ENCODE measurements at places on chromosomes 13 and 19.

DNA sequence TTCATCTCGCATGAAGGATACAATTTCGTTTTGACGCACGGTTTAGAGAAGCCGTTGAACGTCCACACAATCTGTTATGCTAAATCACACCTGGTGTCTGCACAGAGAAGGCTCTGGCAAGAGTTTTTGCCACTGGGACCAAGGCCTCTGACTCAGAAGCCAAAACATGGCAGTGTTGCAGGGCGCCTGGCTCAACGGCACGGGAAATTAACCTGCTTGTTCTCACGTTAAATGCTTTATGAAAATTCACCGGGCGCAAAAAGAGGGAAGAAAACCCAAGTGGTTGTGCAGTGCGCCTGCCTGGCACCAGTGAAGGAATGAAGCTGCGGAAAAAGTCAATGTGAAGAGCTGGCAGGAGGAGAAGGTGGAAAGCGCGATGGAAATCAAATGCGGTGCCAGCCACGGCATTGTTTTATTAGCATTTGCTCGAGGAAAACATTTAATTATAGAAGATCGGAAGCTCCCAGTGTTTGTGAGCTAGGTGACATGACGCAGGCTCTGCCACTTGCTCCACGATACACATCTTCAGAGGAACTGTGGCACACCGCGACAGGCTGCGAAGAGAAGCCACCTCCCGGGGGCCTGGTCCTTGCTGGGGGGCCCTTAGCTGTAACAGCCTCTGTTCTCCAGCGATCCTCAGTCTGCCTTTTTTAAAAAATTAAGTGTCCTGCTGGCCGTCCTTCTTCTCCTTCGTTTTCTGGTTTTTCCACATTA is 126.2 kb downstream of the ZIC5 start:
- no peak for DNase-seq

DNA sequence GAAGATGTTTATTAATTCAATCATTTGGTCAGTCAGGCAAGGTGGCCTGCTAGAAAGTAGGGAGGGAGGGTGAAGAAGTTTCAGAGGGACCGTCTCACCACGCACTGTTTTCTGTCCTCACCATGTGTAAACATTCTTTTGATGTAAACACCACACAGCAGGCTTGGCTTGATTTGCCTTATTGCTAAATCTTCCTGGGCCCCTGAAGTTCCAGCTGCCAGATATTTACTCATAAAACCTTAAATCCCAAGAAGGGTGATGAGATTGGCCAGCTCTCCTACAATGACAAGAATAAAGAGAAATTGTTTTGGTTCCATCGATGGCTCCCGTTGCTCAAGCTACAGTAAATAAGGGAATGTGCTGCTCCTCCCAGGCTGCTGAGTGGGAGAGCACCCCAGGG is 198.2 kb upstream of the TMTC4 start:
- no peak for DNase-seq

- no peak for DNase-seq
Observed at GRCh38 chr13:28528848-28529247, 33.9 kb upstream of the FLT1 start.

DNA sequence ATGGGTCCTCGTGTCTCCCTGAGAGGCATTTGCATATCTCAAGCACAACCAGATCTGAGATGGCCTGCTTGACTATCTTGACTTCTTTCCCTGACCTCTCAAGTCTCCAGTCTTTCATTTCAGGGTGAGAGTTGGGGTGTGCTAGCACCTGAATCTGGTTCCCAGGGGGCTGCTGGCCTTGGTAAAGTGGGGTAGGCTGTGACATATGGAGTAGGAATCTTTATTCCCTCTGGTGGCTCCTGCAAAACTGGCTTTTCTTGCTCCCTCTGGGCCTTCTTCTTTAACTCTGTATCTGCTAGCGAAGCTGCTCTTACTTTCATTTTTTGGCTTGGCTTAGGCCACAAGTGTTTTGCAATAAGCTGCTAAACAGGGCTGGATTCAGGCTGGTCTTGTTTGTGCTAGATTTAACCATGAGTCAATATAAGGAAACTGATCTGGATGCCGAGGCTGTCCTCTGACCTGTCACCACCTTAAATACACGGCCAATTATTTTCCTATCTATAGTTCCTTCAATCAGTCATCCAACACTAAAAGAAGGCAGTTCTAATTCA is 42.3 kb downstream of the ZNF493 start:
- no peak for DNase-seq
